ENCODE measurements at places on chromosomes 12 and 14. TPM values are rescaled to one million over a fixed set of nuclear protein-coding genes. Genes with fewer than 3 reads are reported as not detected.

- peaks cover 4% of the 10 kb centered on the region for H3K4me1 ChIP-seq
- H3K4me3 ChIP-seq = no peak overlapping the region
- H3K27ac ChIP-seq = no peak overlapping the region
- H3K27me3 ChIP-seq = peaks cover 37% of the 10 kb centered on the region
These were observed 2.9 kb upstream of the TDRD9 start for GRCh38 chr14:103925316-103925715.

DNA sequence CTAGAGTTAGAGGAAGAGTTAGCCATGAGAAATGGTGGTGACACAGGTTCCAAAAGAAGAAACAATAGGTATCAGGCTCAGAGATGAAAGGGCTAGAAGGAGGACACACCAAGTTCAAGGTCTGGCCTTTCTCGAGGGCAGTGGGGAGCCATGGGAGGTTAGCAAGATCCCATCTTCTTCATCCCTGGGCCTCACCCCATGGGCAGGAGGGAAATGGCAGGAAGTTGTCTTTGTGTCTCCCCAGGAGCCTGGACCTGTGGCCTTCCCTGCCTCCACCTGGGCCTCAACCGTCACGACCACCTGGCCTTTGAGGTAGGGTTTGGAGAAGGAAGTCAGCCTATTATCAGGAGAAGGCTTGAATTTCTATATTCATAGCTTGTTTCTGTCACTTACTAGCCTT is 5.8 kb upstream of the AQP2 start:
- H3K4me3 ChIP-seq = no peak overlapping the region
- peaks cover 41% of the 10 kb centered on the region for H3K4me1 ChIP-seq
- peak overlapping the region; percentile 87 for H3K27ac ChIP-seq

DNA sequence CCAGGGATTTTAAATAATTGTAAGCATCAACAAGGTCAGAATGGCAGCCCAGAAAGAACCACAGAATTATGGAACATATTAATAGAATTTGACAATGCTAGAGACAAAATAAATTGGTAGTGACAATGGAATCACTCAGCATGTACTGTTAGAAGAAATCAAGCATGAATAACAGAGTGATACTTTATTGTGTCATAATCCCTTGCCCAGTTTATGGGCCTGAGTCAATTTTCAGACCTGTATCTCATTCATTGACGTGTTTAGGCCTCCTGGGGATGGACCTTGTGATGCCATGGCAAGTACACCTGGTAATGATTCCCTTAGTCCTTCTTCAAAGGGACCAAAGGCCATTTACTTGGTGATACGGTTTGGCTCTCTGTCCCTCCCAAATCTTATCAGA is 12.8 kb upstream of the CCDC91 start:
- no peak for DNase-seq
- no peaks in the 10 kb centered on the region for H3K27me3 ChIP-seq

- H3K27me3 ChIP-seq = no peaks in the 10 kb centered on the region
- no peak overlapping the region for H3K27ac ChIP-seq
- no peaks in the 10 kb centered on the region for H3K36me3 ChIP-seq
- H3K4me3 ChIP-seq = no peak overlapping the region
- peaks cover 73% of the 10 kb centered on the region for H3K4me1 ChIP-seq
- DNase-seq = no peak
These were observed 180.7 kb downstream of the PHLDA1 start for GRCh38 chr12:75850721-75851462.

- H3K36me3 ChIP-seq = no peaks in the 10 kb centered on the region
- H3K4me3 ChIP-seq = no peak overlapping the region
- H3K27ac ChIP-seq = no peak overlapping the region
- no peaks in the 10 kb centered on the region for H3K27me3 ChIP-seq
These were observed 22.0 kb downstream of the HVCN1 start for GRCh38 chr12:110666892-110667291.

GRCh38 chr12:43148691-43149090 is 403.3 kb downstream of the ADAMTS20 start:
- no peak overlapping the region for H3K27ac ChIP-seq
- H3K27me3 ChIP-seq = no peaks in the 10 kb centered on the region
- no peaks in the 10 kb centered on the region for H3K4me1 ChIP-seq
- no peak overlapping the region for H3K4me3 ChIP-seq
- no peaks in the 10 kb centered on the region for H3K36me3 ChIP-seq

TMEM119 gene
- total RNA-seq = 2.5 TPM

CDK17 gene
- 17.0 TPM for total RNA-seq

GRCh38 chr14:51576117-51576430 is 75.6 kb upstream of the FRMD6 start:
- no peak for DNase-seq
- H3K36me3 ChIP-seq = no peaks in the 10 kb centered on the region
- no peaks in the 10 kb centered on the region for H3K4me1 ChIP-seq
- no peaks in the 10 kb centered on the region for H3K27me3 ChIP-seq

KLHL33 gene
- total RNA-seq = 0.57 TPM

DHRS1 gene
- 81.6 TPM for total RNA-seq

AP1G2 gene
- total RNA-seq = 116 TPM

- DNase-seq = no peak
- H3K36me3 ChIP-seq = no peaks in the 10 kb centered on the region
- H3K27ac ChIP-seq = no peak overlapping the region
- no peaks in the 10 kb centered on the region for H3K27me3 ChIP-seq
These were observed 18.3 kb downstream of the IL26 start for GRCh38 chr12:68207276-68207675.

BHLHE41 gene
- total RNA-seq = 2.3 TPM

TXNRD1 gene
- 101 TPM for total RNA-seq

GALNT16 gene
- 0.11 TPM for total RNA-seq

GRCh38 chr12:5776091-5776490 is 169.0 kb downstream of the ANO2 start:
- DNase-seq = no peak
- no peak overlapping the region for H3K27ac ChIP-seq
- no peak overlapping the region for H3K4me3 ChIP-seq
- H3K4me1 ChIP-seq = no peaks in the 10 kb centered on the region
- no peaks in the 10 kb centered on the region for H3K27me3 ChIP-seq
- H3K36me3 ChIP-seq = no peaks in the 10 kb centered on the region

DNA sequence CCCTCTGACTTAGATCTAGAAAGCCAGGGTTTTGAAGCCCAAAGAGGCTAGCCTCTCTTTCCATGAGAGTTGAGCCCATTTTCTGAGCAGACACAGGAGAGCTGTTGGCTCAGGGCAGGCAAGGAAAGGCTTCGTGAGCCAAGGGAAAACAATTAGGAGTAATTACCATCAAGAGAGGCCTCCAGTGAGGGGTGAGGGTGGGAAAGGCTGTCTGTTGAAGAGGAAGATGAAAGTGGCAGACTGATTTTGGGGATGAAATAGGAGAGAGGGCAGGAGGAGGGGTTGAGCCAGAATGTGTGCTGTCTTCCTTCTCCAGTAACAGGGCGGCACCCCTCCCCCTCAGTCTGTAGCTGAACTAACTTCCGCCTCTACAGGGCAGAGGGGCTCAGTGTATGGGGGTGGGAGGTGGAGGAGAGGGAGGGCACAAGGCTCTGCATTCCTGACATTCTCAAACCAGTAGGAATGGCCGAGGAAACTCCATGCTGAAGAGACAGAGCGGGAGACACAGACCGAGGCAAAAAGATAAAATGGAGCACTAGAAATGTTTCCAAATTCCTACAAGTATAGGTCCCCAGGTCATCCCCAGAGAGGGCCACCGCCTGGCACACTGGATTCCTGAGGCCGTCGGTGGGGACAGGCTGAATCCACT is 33.1 kb upstream of the COL2A1 start:
- no peaks in the 10 kb centered on the region for H3K36me3 ChIP-seq
- DNase-seq = no peak
- no peak overlapping the region for H3K4me3 ChIP-seq

GRCh38 chr12:47776471-47777143 is 3.6 kb downstream of the SLC48A1 start:
- H3K36me3 ChIP-seq = peaks cover 18% of the 10 kb centered on the region
- H3K4me3 ChIP-seq = no peak overlapping the region
- H3K27me3 ChIP-seq = no peaks in the 10 kb centered on the region
- H3K4me1 ChIP-seq = peaks cover 57% of the 10 kb centered on the region
- no peak for DNase-seq
- peak overlapping the region; percentile 64 for H3K27ac ChIP-seq

DNA sequence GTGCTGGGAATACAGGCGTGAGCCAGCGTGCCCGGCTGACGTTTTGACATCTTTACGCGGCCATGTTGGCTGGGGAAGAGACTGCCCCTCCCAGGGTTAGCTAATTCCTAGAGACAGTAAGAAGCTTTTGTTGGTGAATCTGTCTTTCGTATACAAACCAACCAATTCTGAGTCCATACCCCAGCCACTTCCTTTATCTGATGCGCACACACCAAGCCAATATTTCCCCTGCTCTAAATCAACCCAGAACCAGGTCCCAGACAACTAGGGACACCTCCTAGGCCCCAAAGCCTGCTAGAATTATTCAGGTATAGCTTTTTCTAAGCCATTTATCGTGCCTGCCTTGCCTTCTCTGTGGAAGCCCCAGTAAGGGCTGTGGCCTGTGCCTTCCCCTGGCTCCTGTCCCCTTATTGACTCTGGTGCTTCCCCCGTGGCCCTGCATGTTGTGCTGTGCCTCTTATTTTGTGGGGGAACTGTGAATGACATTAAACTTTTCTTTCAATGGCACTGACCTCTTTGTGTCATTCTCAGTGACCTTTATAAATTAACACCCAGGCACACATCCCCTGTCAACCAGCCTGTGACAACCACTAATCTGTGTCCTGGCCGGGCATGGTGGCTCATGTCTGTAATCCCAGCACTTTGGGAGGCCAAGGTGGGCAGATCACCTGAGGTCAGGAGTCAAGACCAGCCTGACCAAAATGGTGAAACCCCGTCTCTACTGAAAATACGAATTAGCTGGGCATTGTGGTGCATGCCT is 10.7 kb upstream of the EVL start:
- H3K4me3 ChIP-seq = no peak overlapping the region
- peaks cover 17% of the 10 kb centered on the region for H3K4me1 ChIP-seq
- no peaks in the 10 kb centered on the region for H3K27me3 ChIP-seq
- no peak for DNase-seq

DNA sequence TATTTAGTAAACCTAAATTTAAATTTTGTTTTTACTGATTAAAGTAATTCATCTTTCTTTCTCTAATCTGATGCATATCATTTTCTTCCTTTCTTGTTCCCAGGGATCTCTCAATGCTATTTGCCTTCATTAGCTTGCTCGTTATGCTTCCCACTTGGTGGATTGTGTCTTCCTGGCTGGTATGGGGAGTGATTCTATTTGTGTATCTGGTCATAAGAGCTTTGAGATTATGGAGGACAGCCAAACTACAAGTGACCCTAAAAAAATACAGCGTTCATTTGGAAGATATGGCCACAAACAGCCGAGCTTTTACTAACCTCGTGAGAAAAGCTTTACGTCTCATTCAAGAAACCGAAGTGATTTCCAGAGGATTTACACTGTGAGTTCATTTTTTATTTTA is 48.6 kb downstream of the VEZT start:
- H3K36me3 ChIP-seq = peaks cover 7% of the 10 kb centered on the region
- H3K4me1 ChIP-seq = no peaks in the 10 kb centered on the region
- no peak overlapping the region for H3K4me3 ChIP-seq
- no peaks in the 10 kb centered on the region for H3K27me3 ChIP-seq

SNAPC1 gene
- 6.4 TPM for total RNA-seq

- no peaks in the 10 kb centered on the region for H3K36me3 ChIP-seq
- H3K4me1 ChIP-seq = peaks cover 45% of the 10 kb centered on the region
- H3K4me3 ChIP-seq = no peak overlapping the region
- H3K27ac ChIP-seq = peak overlapping the region; percentile 95
- no peak for DNase-seq
These were observed 33.4 kb upstream of the PLEKHG6 start for GRCh38 chr12:6276956-6277620.

AQP6 gene
- total RNA-seq = not detected

DNA sequence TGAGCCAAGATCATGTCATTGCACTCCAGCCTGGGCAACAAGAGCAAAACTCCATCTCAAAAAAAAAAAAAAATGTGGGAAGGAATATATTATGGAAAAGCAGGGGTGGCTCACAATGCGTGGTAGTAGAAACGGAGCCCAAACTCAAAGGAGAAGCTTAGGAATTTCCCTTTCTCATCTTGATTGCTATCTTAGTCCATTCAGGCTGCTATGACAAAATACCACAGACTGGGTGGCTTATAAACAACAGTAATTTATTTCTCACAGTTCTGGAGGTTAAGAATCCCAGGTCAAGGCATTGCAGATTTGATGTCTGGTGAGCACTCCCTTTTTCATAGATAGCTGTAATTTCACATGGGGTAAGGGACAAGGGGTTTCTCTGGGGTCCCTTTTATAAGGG is 153.8 kb upstream of the KRR1 start:
- no peak overlapping the region for H3K4me3 ChIP-seq
- no peaks in the 10 kb centered on the region for H3K4me1 ChIP-seq
- no peaks in the 10 kb centered on the region for H3K27me3 ChIP-seq
- no peak for DNase-seq
- H3K27ac ChIP-seq = no peak overlapping the region

GRCh38 chr14:59161561-59162175 is 26.8 kb upstream of the DAAM1 start:
- H3K27me3 ChIP-seq = no peaks in the 10 kb centered on the region
- H3K27ac ChIP-seq = no peak overlapping the region
- no peaks in the 10 kb centered on the region for H3K4me1 ChIP-seq
- no peaks in the 10 kb centered on the region for H3K36me3 ChIP-seq
- no peak overlapping the region for H3K4me3 ChIP-seq

DNA sequence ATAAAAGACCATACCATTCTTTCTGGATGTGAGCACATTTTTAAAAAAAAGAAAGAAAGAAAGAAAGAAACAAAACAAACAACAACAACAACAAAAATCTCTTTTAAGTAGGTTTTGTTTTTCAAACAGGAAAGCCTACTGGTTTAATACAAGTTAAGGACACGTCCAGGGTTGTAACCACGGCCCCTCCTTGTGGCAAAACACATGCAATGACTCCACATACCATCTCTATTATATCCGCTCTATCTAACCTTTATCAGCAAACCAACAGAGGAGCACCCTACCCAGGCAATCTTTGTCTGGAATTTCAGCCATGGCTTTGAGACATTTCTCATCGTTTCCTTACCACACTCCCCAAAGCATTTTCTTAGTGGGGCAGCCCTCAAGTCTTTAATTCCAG is 360.5 kb upstream of the TMPO start:
- no peaks in the 10 kb centered on the region for H3K27me3 ChIP-seq
- H3K27ac ChIP-seq = no peak overlapping the region

- H3K4me3 ChIP-seq = no peak overlapping the region
- H3K27me3 ChIP-seq = no peaks in the 10 kb centered on the region
- H3K4me1 ChIP-seq = peaks cover 9% of the 10 kb centered on the region
- no peaks in the 10 kb centered on the region for H3K36me3 ChIP-seq
- DNase-seq = no peak
These were observed 158.9 kb downstream of the SLC5A8 start for GRCh38 chr12:101051151-101051550.

DNA sequence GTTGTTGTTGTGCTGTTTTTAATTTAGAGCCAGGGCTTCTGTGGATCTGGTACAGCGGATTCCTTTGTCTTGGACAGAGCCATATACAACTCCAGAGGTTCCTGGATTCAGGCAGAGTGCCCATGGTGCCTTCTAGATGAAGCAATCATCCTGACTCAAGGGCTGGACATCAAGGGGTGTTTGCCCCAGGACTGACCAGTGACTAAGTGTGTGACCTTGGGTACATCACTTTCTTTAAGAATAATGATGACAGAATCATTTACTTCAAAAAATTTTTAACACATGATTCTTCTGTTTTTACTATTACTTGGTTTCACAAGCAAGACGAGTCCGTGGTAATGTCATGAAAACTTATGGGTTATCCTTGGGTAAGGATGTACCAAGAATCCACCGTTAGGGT is 397.3 kb downstream of the ZFP36L1 start:
- no peak overlapping the region for H3K4me3 ChIP-seq
- no peaks in the 10 kb centered on the region for H3K27me3 ChIP-seq
- DNase-seq = no peak
- peaks cover 4% of the 10 kb centered on the region for H3K4me1 ChIP-seq

CFAP54 gene
- total RNA-seq = not detected

SMOC1 gene
- not detected for total RNA-seq

Measured in esophagus squamous epithelium (tissue), 5 donors.